ENCODE measurements at places on chromosomes 16 and 17. TPM values are rescaled to one million over a fixed set of nuclear protein-coding genes. Genes with fewer than 3 reads are reported as not detected.
A peak's percentile ranks its signal among the peaks of the same experiment; 100 is the strongest.

TBC1D3I gene
- total RNA-seq = not detected

IQCK gene
- total RNA-seq = 18.6 TPM

CACNG5 gene
- total RNA-seq = not detected

KRT27 gene
- total RNA-seq = not detected

GRCh38 chr17:59845595-59846393 lies 46.9 kb downstream of the TUBD1 start:
- peak; percentile 85 for DNase-seq

DNA sequence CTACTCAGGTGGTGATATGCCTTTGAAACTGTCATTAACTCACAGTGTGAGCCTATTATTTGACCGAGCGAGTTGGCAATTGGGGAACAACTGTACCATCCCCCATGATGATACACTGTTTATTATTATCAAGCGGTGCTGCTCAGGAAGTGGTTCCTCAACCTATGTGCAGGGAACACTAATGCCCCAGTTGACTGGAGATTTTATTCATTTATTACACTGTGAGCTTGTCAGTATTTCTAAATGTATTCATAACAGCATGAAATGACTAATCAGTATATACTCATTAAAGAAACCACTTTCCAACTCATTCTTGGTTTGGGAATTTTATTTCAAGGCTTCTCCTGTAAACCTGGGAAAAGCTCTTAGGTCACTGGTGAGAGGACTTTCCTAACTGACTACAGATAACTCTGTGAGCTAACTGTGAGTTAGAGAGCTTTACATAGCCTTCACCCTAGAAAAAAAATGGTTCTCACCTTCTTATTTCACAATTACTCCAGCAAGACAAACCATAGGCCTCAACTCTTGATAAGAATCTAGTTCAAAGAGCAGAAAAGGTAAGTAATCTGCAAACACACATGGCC lies 42.4 kb downstream of the NXPH3 start:
- peak; percentile 9 for DNase-seq

DNA sequence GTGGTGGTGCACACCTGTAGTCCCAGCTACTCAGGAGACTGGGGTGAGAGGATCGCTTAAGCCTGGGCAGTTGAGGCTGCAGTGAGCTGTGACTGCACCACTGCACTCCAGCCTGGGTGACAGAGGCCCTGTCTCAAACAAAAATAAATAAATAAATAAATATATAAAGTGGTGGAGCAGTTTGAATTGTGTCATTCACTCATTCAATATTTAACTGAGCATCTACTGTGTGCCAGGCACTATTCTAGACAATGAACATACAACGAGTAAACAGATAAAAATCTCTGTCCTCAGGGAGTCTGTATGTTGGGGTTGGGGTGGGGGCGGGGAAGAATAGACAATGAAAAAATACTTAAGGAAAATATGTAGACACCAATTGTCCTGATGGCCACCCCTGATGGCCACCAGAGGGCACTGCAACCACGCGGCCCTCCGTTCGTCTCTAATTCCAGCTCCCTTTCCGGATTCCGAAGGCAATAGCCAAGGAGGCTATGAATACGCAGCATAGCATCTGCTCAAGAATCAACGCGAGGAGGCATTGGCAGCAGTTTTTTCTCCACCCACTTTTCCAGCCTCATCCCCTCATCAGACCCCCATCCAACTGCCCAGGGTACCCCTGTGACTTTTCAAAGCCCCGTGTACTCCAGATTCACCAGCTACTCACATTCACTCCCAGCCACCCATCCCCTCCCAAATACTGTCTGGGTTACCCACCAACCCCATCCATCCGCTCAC lies 21.4 kb downstream of the QPRT start:
- peak; percentile 86 for DNase-seq

GRCh38 chr16:84823484-84823883 lies 3.7 kb downstream of the CRISPLD2 start:
- no peak for DNase-seq

Data from Daoy (cell line).